ENCODE measurements at places on chromosomes 13 and 19. TPM values are rescaled to one million over a fixed set of nuclear protein-coding genes. Genes with fewer than 3 reads are reported as not detected.

The KIR2DL1 gene
- not detected for total RNA-seq

The SOX21 gene
- total RNA-seq: 0.28 TPM

The C19orf67 gene
- not detected for total RNA-seq

The SMIM44 gene
- not detected for total RNA-seq

The SLC25A41 gene
- not detected for total RNA-seq

The ZNF878 gene
- 1.4 TPM for total RNA-seq

The NPAS1 gene
- total RNA-seq: 1.3 TPM

The F10 gene
- total RNA-seq: 25.5 TPM

The CGB8 gene
- total RNA-seq: not detected

The CILP2 gene
- total RNA-seq: 0.81 TPM

The KASH5 gene
- not detected for total RNA-seq

The LRRC8E gene
- 0.14 TPM for total RNA-seq

The FCAR gene
- 7.1 TPM for total RNA-seq

The PSG6 gene
- total RNA-seq: not detected

The HOOK2 gene
- total RNA-seq: 22.6 TPM

The STAP2 gene
- not detected for total RNA-seq

The KLK5 gene
- total RNA-seq: not detected

The COL4A2 gene
- total RNA-seq: 999 TPM

The PTGIR gene
- 207 TPM for total RNA-seq

The KPNA3 gene
- 30.3 TPM for total RNA-seq

The TUBB4A gene
- not detected for total RNA-seq

The F7 gene
- total RNA-seq: not detected

The ZNF493 gene
- total RNA-seq: 41.7 TPM

The PEG3 gene
- 11.6 TPM for total RNA-seq

The C19orf38 gene
- 3.5 TPM for total RNA-seq

The ZNF665 gene
- total RNA-seq: 4.5 TPM

The JSRP1 gene
- total RNA-seq: not detected

The MRPL54 gene
- total RNA-seq: 56.9 TPM

The CEACAM19 gene
- total RNA-seq: 3.4 TPM

The ZNF490 gene
- total RNA-seq: 3.4 TPM

The KDELR1 gene
- total RNA-seq: 65.6 TPM

The SIGLEC12 gene
- 2.2 TPM for total RNA-seq

The SYCN gene
- not detected for total RNA-seq

The OLFM4 gene
- 1.1 TPM for total RNA-seq

The STRN4 gene
- total RNA-seq: 66.7 TPM

The MYPOP gene
- 6.1 TPM for total RNA-seq

The NMRK2 gene
- 1.8 TPM for total RNA-seq

The C19orf73 gene
- total RNA-seq: not detected

The ZNF570 gene
- total RNA-seq: 18.9 TPM

The TUBA3C gene
- not detected for total RNA-seq

The DNAAF3 gene
- not detected for total RNA-seq

The LGALS14 gene
- total RNA-seq: not detected

The RFPL4A gene
- total RNA-seq: not detected

The RNF17 gene
- total RNA-seq: not detected

The ZNF709 gene
- total RNA-seq: 3.5 TPM

The SYT5 gene
- total RNA-seq: not detected

The ILF3 gene
- 196 TPM for total RNA-seq

The ZNF808 gene
- 24.5 TPM for total RNA-seq

The ZNF763 gene
- total RNA-seq: 2.3 TPM

The COL5A3 gene
- total RNA-seq: 14.3 TPM

The SOHLH2 gene
- not detected for total RNA-seq

The OR7C1 gene
- not detected for total RNA-seq

Data from thoracic aorta (tissue), 2 donors.